ENCODE measurements at places on chromosomes 4 and X. TPM values are rescaled to one million over a fixed set of nuclear protein-coding genes. Genes with fewer than 3 reads are reported as not detected.

S100G gene
- not detected for polyA plus RNA-seq

HTN1 gene
- polyA plus RNA-seq = not detected

IBSP gene
- not detected for polyA plus RNA-seq

TASL gene
- not detected for polyA plus RNA-seq

Measured in neural cell (in vitro differentiated cells).